H1 (cell line): ENCODE measurements at places on chromosomes 16 and 17.

- no peak for DNase-seq
Observed at GRCh38 chr16:76278980-76279379, 1.8 kb downstream of the CNTNAP4 start.

DNA sequence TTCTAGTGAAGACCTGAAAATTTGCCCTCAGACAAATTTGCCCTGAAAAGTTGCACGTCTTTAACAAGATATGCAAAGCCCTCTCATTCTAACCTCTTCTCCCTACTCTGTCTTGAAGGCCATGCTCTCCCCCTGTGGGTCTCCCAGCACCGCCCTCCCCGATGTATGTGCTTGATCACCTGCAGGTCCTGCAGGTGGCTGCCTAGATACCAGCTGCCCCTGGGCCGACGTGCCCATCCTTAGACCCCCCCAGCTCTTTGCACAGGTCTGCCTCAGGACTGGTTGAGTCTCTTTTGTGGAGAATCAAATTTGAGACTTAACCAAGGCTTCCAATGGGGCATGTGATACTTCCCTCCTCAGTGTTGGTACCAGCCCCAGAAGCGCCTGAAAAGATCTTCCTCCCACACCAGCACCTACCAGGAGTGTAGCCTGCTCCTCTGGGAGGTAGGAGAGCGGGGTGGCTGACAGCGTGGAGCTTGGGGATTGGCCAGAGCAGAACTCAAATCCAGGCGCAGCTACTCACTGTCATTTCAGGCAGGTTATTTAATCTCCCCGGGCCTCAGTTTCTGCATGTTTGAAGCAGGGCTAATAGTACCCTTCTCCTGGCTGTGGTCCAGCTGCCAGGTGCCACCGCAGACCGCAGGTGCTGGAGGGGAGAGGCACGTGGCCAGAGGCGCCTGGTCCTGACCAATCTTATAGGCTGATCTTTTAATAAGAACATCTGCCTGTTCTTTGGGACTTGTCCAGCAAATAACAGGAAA, 4.5 kb upstream of the MRPL38 start:
- no peak for DNase-seq

- no peak for DNase-seq
Observed at GRCh38 chr17:16938031-16938430, 33.9 kb downstream of the TNFRSF13B start.

- no peak for DNase-seq
Observed at GRCh38 chr17:47990962-47991731, 20.2 kb downstream of the CDK5RAP3 start.

GRCh38 chr16:11476676-11477075, 110.0 kb downstream of the LITAF start:
- no peak for DNase-seq
